ENCODE measurements at places on chromosomes 2 and 18. TPM values are rescaled to one million over a fixed set of nuclear protein-coding genes. Genes with fewer than 3 reads are reported as not detected.
A peak's percentile ranks its signal among the peaks of the same experiment; 100 is the strongest.

DNA sequence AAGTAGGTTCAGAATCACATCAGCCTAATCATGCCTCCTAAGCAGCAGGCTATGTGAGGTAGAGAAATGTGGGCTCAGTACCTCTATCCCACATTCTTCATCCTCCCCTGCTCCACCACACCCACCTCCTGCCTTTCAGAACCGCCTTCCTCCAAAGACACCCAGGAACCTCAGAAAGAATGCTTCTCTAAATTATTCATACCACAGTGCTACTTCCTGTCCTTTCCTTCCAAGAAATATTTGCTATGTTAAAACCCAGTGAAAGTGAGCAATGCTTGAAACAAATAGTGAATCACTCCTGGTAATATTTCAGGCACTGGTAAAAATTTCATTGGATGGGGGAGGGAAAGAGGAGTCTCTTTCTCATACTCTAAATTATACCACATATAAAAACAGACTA lies 24.0 kb upstream of the CREB1 start:
- peak; percentile 79 for DNase-seq

LYPD6 gene
- 16.1 TPM for total RNA-seq

CKAP2L gene
- 61.9 TPM for total RNA-seq

GRCh38 chr2:211351987-211352386 lies 795.6 kb downstream of the CPS1 start:
- no peak for DNase-seq

TOGARAM2 gene
- total RNA-seq: not detected

DNA sequence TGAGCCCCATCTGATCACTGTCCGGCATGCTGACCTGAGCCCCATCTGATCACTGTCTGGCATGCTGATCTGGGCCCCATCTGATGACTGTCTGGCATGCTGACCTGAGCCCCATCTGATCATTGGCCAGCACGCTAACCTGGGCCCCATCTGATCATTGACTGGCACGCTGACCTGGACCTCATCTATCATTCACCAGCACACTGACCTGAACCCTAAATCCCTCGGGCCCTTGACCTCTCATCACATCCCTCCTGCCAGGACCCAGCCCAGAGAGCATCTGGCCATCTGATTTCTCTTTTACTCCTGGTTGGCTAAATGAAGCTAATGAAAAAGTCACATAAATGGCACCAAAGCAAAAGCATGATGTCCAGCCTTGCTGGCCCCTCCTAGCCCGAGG lies 207.1 kb downstream of the NDUFA10 start:
- no peak for DNase-seq

VIL1 gene
- not detected for total RNA-seq

DNA sequence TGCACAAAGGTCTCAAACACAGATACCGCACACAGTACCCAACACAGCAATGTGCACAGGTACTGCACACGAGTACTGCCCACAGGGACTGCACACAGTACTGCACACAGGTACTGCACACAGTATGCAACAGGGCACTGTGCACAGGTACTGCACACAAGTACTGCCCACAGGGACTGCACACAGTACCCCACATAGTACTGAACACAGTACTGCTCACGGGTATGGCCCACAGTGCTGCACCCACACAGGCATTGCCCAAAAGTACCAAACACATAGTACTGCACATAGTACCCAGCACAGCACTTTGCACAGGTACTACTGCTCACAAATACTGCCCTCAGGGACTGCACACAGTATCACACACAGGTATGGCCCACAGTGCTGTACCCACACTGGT lies 73.1 kb downstream of the ZNF236 start:
- no peak for DNase-seq

DNA sequence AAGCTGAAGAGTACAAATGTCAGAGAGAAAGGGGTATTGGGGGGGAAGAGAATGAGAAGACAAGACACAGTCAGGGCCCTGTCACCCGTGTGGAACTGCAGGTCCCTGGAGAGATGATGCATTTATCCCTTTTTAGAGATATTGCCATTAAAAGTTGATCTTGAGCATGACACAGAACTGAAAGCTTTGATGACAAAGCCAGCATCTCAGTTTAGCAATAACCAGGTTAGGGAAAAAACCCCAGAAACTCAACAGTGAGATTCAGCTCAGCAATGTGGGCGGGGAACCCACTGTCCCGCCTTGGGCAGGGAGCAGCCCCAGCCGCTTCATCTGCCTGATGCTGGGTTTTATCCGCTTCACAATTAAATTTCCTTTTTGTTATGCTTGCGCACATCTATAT lies 181.1 kb downstream of the NEDD4L start:
- no peak for DNase-seq

ELMOD3 gene
- total RNA-seq: 18.6 TPM

SERPINB3 gene
- total RNA-seq: not detected

DNA sequence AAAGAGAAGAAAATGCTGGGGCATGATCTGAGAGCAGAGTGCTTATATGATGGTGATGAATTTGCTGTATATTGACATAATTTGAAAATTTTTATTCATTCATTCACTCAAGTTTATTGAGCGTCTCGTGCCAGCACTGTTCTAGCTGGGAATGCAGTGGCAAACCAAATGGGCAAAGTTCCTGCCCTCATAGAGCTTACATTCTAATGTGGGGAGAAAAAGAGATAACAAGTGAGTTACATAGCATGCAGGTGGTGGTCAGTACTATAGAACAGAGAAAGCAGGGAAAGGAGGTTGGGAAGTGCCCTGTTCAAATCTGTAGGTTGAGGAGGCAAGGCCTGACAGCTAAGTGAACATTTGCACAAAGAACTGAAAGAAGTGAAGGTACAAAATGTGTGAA lies 4.3 kb downstream of the CEP192 start:
- no peak for DNase-seq

- no peak for DNase-seq
Measured at GRCh38 chr2:168649105-168649504, 153.3 kb upstream of the NOSTRIN start.

- no peak for DNase-seq
Measured at GRCh38 chr2:165793161-165793778, 777 bp downstream of the GALNT3 start.

DUSP2 gene
- total RNA-seq: 0.49 TPM

GRCh38 chr18:32769586-32770053 lies 3.2 kb downstream of the KLHL14 start:
- DNase-seq: no peak

DNA sequence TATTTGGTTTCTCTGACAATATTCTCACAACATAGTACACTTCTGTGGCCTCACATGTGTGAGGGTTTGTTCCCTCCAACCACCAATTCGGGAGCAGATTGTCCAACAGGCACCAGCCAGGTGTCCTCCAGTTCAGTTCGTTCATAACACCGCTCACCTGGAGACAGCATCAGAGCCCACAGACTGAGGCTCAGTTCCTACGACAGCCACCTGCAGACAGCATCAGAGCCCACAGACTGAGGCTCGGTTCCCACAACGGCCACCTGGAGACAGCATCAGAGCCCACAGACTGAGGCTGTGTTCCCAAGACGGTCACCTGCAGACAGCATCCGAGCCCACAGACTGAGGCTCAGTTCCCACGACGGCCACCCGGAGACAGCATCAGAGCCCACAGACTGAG lies 58.2 kb upstream of the SNTG2 start:
- DNase-seq: no peak

GRCh38 chr2:68126561-68126960 lies 31.1 kb upstream of the PNO1 start:
- DNase-seq: no peak

DNA sequence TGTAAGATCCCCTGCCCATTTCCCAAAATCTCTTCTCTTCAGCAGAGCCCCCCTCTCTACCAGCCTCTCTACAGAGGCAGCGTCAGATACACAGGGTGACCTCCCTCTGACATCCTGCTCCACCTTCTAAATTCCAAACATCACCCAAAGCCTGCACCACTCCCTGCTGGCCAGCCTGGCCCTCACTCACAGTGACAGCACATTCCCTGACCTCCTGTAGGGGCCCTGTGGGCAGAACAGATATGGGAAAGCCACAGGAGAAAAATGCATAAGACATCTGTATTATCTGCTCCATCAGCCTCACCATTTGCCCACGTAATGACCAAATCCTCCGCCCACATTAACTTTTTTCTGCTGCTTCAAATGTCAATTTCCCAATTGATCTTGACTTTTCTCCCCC lies 40.6 kb downstream of the TRABD2A start:
- DNase-seq: peak; percentile 58
